ENCODE measurements at places on chromosomes 4 and X. TPM values are rescaled to one million over a fixed set of nuclear protein-coding genes. Genes with fewer than 3 reads are reported as not detected.

DNA sequence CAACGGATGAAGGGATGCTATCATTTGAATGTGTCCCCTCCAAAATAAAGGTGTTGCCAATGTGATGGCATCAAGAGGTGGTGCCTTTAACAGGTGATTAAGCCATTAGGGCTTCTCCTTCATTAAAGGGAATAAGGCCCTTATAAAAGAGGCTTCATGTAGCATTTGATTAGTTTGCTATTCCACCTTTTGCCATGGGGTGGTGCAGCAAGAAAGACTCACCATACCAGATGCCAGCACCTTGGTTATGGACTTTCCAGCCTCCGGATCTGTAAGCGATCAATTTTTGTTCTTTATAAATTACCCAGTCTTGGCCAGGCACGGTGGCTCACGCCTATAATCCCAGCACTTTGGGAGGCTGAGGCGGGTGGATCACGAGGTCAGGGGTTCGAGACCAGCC lies 7.9 kb upstream of the SLC25A43 start:
- H3K27ac ChIP-seq: no peak overlapping the region
- no peaks in the 10 kb centered on the region for H3K27me3 ChIP-seq
- no peak overlapping the region for H3K4me3 ChIP-seq
- DNase-seq: no peak
- no peaks in the 10 kb centered on the region for H3K36me3 ChIP-seq

MAGEA2B gene
- not detected for total RNA-seq

DNA sequence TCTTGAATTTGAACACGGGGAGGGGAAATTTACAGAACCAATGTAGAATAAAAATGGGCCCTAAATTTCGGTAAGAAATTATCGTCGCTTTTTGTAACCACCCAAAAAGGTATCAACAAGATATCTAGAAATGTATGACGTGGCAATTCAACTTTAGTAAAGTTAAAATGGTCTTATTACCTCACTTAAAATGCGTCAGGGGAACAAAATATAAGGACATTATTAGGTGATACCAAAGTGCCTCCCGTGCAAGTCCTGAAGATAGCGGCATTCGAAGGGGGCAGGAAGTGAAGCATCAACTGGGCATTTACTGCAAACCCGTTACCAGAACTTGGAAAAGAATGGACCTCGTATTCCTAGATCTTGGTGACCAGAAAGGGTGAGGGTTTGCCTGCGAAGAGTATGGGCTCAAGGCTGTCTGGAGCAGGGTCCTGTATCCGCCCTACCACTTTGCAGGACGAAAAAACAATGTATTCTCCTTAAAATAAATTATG lies 980 bp downstream of the AP1S2 start:
- H3K36me3 ChIP-seq: no peaks in the 10 kb centered on the region
- H3K4me3 ChIP-seq: peak overlapping the region; percentile 60
- H3K27me3 ChIP-seq: no peaks in the 10 kb centered on the region
- no peak for DNase-seq

FMR1NB gene
- total RNA-seq: not detected

DNA sequence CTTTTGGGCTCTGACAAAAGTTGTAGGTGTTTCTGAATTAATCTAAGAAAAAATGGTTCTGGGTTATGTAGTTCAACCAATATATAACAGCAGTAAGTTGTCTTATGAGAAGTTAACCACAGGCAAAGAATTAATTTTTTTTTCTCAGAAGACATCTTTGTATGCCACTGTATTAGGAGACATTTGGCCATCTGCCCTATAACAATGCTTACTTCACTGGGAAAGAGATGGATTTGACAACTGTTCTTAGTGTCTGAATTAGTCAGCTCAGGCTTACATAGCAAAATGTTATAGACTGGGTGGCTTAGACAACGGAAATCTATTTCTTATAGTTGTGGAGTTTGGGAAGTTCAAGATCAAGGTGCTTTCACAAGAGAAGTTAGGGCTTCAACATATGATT lies 508.1 kb downstream of the STIM2 start:
- H3K4me3 ChIP-seq: no peak overlapping the region
- no peaks in the 10 kb centered on the region for H3K27me3 ChIP-seq
- no peaks in the 10 kb centered on the region for H3K36me3 ChIP-seq
- no peaks in the 10 kb centered on the region for H3K4me1 ChIP-seq
- DNase-seq: no peak
- no peak overlapping the region for H3K27ac ChIP-seq
